Stimulated activated CD4-positive, alpha-beta T cell treated with anti-CD3 and anti-CD28 coated beads, Interleukin-1b, Interleukin-23, amount 100 ng/mL, for 1 hour (primary cell): ENCODE measurements at places on chromosomes 6 and 20.

- DNase-seq = no peak
Measured at GRCh38 chr20:42949950-42950349, 239.8 kb downstream of the PTPRT start.

DNA sequence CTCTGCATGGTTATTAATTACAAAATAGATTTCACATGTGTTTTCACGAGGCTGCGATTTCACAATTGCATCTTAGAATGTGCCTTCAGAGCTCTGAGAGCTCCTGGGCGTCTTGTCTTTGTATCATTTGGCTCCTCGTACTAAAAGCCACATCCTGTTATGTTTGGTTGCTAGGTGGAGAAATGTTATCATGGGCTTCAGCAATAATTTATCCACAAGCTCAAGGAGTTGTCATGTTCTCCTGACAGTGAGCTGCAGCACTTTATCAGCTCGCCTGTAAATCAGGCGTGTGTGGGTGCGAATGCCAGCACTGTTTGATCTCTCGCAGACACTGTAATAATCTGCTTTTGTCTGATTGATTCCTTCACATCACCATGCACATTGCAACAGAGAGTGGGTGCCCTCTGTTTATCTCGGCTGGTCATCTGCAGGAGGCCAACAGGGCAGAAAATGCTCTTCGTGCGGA lies 218.6 kb upstream of the ZFP64 start:
- peak; percentile 33 for DNase-seq

DNA sequence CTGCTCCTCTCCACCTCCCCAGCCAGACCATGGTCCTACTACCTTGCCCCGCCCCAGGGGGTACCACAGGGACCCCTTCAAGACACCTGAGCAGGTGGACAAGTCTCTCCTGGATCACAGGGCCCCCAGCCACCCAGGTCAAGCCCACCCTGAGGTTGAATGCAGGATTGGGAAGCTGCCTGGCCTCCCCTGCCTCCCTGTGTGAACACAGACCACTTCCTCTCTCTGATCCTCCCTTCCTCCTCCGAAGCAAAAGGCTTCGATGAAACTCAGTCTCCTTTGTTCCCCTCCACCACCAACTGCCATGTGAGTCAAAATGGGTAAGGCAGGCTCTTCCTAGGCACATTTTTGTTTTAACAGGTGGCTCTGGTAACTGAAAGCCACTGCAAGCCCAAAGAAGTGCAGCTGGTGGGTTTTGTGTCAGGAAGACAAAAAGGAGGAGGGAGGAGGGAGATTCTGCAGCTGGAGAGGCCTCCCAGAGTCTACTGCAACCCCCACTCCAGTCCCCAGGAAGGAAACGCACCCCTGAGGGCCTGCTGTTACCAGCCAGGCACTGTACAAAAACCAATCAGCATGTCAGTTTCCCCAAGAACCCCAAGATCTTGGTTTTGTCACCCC lies 5.4 kb downstream of the ADA start:
- no peak for DNase-seq

DNA sequence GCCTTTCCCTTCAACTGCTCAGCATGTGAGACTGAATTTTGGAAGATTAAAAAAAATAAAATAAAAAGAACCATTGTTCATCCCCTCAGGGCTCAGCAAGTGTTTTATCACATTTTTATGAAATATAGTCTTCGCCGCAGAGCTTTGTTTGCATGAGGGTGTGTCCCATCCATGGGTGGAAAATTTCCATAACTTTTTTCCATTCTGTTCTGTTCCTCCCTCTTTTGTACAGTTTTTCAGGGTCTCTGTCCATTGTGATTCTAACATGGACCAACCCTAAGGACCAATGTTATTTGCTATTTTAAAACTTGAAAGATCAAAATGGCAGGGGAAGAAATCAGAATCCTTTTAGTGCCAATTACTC lies 213.3 kb upstream of the SGK1 start:
- no peak for DNase-seq

- peak; percentile 39 for DNase-seq
Measured at GRCh38 chr6:137571854-137572253, 77.7 kb upstream of the OLIG3 start.

DNA sequence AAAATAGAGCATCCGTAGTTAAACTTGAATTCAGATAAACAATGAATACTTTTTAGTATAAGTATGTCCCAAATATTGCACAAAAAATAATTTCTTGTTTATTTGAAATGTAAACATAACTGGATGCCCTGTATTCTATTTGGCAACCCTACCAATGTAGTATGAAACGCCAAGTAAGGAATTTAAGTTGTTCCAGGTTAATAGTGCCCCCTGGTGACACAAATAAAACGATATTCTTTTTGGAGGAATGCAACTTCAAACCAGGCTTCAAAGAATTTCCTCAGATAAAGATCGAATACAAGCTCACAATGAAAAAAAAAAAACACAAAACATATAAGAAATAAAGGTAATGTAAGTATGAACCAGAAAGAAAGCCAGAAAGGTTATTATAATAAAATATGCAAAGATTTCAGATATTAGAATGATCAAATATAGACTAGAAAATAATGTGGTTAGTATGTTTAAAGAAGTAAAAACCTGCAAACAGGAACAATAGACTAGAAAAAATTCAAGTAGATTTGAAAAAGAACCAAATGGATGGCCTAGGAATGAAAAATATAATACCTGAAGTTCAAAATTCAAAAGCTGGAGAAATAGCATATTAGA lies 18.4 kb upstream of the AKAP7 start:
- DNase-seq = no peak

- DNase-seq = no peak
Measured at GRCh38 chr20:19252451-19253120, 40.1 kb downstream of the SLC24A3 start.

GRCh38 chr20:53948383-53949318 lies 121.7 kb downstream of the BCAS1 start:
- DNase-seq = no peak

DNA sequence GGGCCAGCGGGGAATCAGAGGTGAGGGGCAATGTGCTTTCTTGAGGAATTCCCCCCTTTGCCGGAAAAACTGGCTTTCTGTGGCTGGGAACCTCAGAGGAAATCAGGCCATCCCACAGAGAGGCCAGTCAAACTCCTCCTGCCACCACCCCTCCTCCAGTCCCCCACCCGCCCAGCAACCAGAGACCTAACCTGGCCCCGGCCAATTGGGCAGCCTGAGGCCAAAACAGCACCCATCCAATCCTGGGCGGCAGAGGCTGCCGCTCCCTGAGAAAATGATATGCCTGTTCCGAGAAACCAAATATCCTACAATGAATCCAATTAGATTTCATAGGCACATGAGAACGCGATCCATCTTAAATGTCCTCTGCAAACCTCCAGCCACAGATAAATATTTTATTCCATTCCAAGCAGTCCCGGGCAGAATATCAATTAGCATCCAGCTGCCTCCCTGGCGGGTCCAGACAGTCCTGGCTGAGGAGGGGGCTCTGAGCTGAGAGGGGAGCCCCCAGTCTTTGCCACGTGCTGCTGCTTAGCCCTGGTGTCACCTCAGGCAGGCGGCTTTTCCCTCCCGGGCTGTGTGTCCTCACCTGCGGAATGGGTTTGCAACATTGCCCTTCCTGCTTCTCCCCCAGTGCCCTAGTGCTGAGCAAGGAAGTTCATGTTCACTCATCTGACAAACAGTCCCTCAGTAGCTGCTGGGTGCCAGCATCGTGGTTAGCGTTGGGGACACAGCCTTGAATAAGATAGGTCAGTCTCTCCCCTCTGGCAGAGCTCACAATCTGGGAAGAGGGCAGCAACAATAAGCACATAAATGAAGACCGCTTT lies 95.0 kb downstream of the DLGAP4 start:
- no peak for DNase-seq

- no peak for DNase-seq
Measured at GRCh38 chr20:1897541-1897940, 2.3 kb downstream of the SIRPA start.

DNA sequence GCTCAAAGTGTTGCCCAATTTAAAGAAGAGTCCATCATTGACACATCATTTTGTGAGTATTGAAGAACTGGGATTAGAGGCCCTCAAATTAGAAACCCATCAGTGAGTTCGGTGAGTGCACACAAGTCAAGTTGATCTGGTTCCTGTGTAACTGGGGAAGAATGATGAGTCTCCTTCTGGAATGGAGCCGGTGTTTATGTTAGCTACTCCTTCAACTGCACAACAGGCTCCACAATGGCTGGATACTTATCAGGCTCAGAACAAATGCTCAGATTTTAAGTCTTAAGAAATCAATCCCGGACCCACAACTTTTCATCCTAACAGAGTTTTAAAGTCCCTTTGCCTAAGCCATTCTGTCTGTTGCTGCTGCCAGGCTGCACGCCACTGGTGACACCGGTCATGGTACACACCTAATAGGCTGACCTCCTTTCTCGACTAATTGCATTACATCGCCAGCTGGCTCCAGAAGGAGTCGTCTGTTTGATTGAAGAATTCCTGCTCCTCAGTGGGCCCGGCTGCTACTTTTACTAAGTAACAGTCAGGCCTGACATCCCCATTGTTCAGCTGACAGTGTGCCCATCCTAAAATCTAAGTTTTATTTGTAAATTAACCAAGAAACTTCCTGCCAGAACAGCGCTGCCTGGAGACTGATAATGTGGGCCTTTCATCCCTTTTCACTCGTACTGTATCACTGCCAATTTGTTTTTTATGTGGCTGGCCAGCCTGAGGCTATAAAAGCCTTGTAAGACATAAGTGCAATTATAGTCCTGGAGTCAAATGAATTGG lies 130.4 kb downstream of the INSM1 start:
- no peak for DNase-seq

- DNase-seq = no peak
Measured at GRCh38 chr6:78199044-78199443, 546.2 kb downstream of the MEI4 start.

DNA sequence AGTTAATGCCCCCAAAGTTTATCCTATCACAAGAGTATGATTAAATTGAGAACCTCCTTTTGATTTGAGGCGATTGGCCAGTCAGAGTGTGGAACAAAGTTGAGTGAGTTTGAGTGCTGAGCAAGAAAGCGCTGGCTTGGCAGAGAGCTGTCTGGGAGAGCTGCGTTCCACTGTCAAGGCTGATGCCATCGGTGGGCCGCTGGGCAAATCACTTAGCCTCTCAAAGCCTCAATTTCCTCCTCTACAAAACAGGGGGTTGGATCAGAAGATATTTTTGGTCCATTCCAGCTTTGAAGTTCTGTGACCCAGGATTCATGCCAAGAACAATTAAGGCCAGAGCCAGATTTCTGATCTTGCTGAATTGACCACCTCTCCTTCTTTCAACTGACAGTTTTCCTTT lies 60.2 kb downstream of the TMEM242 start:
- DNase-seq = no peak

DNA sequence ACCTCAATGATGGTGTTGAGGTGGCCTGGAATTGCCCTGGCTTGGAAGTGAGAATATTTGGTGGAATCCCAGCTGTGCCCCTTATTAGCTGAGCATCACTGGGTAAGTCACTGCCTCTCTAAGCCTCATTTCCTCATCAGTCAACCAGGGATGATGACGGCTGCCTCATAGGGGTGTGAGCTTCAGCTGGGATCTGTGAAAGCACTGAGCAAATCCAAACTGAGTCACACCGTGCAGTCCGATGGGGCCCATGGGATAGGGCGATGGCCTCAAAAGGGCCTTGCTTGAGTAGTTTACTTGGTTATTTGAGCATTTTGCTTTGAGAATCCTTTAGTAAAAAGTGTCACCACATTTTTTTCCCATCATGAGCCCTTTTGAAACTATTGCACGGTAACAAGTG lies 1.1 kb downstream of the SLC22A1 start:
- DNase-seq = no peak

- DNase-seq = no peak
Measured at GRCh38 chr6:74557236-74557635, 648.6 kb downstream of the COL12A1 start.

- DNase-seq = no peak
Measured at GRCh38 chr6:128172752-128173682, 272.2 kb upstream of the THEMIS start.

- DNase-seq = no peak
Measured at GRCh38 chr20:17485017-17485416, 46.2 kb downstream of the BFSP1 start.

DNA sequence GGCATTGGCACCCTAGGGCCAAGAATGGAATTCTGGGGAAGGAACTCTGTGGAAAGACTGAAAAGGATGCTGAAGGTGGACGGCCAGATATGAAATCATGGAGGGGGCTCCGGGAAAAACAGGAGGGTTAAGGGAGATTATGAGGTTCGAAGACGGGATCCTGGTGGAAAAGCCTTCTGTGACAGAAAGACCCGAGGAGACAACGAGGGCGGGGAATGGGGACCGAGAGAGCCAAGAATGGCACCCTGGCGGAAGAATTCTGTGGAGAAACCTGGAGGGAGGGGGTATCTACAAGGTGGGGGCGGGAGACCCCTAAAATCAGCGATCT lies 426 bp downstream of the TRMT6 start:
- no peak for DNase-seq

- DNase-seq = no peak
Measured at GRCh38 chr6:7468382-7469081, 72.9 kb upstream of the DSP start.

- DNase-seq = no peak
Measured at GRCh38 chr20:7003598-7003997, 236.1 kb downstream of the BMP2 start.

GRCh38 chr6:56370561-56371211 lies 123.3 kb upstream of the COL21A1 start:
- DNase-seq = no peak

DNA sequence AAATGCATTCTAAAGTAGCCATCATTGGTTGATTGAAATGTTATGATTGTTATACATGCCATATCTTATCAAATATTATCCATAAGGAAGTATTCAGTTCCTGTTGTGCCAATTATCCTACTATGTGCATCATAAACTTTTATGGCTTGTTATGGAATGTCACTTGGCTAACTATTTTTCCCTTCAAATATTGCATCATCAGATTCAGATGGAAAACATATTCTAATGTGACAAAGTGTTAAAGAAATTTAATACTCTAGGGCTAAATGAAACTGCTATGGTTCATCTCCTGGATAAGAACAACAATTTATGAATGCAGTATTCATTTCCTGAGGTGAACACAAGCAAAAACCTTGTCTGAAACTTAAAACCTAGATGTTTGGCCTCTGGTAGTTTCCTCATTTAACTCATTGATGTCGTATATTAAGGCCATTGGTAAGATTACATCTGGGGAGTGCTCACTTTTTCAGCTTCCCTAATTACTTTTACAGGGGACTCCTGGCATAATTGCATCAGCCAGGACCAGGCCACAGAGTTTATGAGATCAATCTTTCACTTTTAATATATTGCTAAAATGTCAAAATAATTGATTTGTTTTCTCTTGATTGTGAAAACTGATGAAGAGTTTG lies 134.9 kb upstream of the CEP162 start:
- no peak for DNase-seq

DNA sequence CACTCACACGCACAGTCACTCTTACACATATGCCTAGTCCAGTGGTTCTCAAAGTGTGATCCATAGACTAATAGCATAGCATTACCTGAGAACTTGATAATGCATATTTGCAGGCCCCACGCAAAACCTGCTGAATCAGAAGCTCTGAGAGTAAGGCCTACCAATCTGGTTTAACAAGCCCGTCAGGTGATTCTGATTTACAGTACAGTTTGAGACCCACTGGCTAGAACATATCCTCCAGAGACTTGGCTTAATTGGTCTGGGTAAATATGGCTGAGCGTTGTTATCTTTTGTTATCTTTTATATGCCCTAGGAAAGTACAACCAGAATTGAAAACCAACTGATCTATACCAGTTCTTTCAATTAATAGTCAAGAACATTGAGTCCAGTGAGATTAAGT lies 9.6 kb downstream of the TSPYL4 start:
- no peak for DNase-seq

GRCh38 chr6:90793771-90794170 lies 206.9 kb upstream of the MAP3K7 start:
- DNase-seq = no peak
